NK-92 treated with Interleukin-12 subunit alpha and Interleukin-12 subunit beta, amount 100 ng/mL, for 24 hours (cell line): ENCODE measurements at places on chromosomes 6 and 20.

DNA sequence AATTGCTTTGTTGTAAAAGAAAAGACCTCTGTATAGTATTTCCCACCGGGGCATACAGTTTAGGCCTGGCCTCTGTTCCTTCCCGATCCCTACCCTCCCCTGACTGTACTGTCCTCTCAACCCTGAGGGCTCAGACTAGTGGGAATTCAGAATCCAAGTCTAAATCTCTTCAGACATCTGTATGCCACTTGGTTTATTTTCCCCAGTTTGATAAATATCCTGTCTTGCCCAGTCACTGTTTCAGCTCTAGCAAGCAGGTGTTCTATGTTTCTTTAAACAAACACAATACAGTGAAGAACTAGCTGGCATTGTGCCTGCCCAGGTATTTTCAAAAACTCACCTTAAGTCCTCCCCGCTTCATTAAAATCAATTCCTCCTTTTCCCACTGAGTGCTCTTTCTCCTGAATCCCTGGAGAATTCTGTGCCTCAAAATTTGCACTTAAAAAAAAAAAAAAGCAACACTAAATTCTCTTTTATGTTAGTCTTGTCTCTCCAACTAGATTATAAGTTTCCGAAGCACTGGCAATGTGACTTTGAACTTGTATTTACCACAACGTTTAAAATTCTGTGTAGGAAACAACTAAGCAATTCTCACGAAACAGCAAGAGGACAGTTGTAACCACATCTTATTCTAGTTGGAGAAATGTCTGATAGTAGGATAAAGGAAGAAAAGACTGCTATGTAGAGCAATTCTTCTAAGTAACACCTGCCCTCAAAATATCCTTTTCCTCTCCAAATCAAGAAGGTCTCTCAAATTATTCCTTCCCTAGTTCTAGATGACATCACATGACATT lies 112.0 kb upstream of the CARMIL1 start:
- no peak for DNase-seq

DNA sequence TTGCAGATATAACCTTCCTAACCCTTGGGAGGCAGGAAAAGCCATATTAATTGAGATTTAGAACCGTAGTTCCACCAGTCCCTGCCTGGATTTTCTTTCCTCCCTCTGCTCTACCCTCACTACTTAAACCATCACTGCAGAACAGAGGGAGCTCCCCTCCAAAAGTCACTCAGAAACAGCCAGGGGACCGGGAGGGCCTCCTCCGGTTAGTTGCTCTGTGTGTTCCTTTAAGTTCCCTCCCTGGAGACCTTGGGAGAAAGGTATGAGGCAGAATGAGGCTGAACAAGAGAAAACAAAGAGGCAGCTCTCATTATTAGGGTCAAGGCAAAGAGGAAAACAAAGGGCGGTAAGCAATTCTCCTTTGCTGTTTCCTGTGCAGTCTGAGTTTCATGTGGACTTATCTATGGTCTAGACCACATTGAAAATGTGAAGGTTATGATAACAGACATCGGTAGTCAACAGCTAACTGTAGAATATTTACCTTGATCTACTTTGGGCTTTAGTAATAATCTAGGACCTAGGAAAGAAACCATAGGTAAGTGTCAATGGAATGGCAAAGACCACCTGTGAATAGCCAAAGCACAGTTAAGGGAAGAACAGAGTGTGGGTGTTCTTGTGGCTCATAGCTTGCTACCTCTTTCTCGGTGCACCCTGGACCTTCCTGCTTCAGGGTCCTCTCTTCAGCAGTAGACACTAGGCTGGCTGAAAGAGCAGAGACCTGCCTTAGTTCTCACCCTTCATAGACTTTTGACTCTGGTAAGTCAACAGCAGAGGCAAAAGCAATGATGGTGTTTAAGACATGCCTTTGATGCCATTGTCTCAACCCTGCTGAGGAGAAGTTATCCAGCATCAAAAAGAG lies 250.9 kb upstream of the CITED2 start:
- no peak for DNase-seq

DNA sequence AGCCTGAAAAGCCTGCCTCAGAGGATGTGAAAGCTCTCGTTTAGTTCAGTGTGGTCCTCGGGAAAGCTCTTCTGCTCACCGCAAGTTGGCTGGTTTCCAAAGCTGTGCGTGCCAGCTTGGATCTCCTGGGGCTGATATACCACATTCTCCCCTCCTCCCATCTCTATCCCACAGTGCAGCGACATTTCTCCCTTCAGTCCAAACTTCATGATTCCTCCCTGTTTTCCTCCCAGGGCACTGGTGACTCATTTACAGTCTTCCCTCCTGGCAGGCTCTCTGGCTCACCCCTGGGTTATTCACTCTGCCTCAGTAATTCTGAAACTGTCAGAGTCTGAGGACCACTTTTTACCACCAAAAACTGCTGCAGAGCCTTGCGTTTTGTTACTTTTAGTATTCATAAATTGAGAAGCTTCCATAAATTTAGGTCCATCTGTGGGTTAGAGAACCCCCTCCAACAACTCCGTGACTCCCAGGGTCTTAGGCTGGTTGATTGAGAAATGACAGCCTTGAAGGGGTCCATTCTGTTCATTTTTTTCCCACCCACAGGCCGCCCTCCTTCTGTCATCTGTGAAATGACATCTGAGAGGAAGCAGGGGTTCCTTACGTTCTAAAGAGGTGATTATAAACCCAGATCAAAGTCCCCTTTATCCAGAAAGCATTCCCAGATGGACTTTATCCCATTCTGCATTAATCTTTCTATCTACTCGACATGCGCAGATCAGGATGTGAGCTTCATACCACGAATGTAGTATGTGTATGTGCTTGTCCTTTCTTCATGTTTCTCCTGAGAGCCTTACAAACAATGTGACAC lies 6.1 kb downstream of the TRIM10 start:
- no peak for DNase-seq

- no peak for DNase-seq
Observed at GRCh38 chr6:111791415-111791814, 81.8 kb downstream of the FYN start.

GRCh38 chr6:123715006-123715863 lies 78.5 kb upstream of the TRDN start:
- DNase-seq, result no peak

- DNase-seq, result no peak
Observed at GRCh38 chr6:148192310-148192709, 150.3 kb upstream of the SASH1 start.

DNA sequence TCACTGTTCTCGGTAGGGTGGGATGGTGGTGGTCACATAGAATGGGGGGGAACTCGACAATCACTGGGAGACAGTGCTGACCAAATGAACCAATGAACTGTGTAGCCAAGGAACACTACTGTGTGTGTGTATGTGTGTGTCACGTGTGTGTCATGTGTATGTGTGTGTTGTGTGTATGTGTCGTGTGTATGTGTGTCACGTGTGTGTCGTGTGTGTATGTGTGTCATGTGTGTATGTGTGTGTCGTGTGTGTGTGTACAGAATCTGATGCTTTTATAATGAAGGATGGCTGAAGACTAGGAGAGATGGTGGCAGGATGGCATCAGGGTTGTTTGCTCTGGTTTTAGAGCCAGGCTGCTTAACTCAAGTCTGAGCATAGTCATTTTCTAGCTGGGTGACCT lies 99.1 kb upstream of the DUSP22 start:
- no peak for DNase-seq

GRCh38 chr6:147961481-147962141 lies 381.0 kb upstream of the SASH1 start:
- no peak for DNase-seq

DNA sequence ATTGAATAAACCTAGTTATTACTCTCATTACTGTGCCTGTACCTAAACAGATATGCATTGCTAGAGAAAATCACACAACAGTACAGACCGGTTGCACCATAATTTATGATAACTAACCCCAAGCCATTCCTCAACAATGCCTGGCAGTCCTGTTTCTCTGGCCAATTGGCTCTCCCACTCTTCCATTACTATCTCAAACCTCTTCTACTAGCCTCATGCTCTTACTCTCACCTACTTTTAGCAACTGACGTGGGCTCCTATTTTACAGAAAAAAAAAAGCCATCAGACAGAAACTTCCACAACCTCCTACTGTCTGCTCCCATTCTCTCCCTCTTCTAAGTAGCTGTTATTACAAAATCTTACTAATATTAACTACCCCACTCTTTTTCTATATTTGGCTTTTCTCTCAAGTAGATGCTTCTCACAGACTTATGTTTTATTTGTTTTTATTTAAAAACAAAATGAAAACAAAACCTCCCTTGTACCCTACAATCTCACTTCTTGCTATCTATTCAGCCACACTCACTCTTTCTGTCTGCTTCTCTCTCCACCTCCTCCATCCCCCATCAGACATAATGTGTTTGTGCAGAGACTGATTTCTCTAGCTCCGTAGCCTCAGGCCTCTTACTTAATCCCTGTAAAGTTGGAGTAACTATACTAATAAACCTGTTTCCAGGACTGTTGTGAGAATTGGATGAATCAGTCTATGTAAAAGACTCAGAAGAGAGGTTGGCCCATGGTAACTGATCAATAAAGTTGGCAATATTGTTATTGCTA lies 9.1 kb downstream of the GOPC start:
- no peak for DNase-seq
